ENCODE measurements at places on chromosomes 5 and 9. TPM values are rescaled to one million over a fixed set of nuclear protein-coding genes. Genes with fewer than 3 reads are reported as not detected.

Gene CXCL14
- 16.0 TPM for total RNA-seq

Gene BARX1
- total RNA-seq, result not detected

Gene ESM1
- total RNA-seq, result 1.8 TPM

Gene IFNB1
- total RNA-seq, result not detected

Gene FAM219A
- 6.0 TPM for total RNA-seq

DNA sequence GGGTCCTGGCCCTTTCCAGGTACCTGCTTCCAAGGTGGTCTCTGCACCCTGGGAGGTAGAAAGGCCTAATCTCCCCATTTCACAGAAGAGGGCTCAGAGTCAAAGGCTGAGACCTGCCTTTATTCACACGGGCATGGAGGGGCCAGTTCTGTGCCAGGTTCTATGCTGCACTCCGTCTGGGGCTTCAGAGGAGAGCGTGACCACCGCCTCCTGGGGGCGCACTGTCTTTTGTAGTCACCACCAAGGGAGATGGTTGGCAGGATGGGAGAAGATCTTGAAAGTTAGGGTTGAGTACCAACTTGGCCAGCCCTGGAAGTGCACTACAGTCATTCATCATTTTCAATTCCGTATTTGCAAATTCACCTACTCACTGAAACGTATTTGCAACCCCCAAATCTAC, 23.7 kb upstream of the PRDM12 start:
- no peak for DNase-seq

DNA sequence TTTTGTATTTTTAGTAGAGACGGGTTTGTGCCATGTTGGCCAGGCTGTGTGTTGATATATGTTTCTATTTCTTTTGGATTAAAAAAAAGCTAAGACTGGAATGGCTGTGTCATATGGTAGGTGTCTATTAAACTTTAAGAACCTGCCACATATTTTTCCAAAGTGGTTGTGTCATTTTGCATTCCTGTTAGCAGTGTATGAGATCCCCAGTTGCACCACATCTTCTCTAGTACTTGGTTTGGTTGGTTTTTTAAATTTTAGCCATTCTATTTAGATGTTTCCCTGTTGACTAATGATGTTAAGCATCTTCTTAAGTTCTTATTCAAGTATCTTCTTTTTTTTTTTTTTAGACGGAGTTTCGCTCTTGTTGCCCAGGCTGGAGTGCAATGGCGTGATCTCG, 36.2 kb upstream of the MEGF9 start:
- no peak for DNase-seq

DNA sequence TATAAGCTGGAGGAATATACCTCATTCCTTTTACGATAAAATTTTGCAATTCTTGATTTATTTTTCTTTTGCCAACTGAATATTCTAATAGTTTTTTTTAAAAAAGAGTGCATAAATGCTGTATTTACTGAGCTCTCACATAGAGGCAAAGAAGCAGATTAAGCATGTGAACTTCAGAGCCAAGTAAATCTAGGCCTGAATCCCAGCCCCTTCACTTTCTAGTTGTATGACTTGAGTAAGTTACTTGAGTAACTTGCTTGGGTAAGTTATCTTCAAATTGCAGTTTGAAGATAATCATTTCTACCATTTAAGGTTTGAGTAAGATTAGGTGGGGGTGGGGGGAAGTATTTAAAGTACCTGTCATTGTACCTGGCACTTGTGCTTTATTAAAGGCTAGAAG, 21.8 kb downstream of the LURAP1L start:
- no peak for DNase-seq

DNA sequence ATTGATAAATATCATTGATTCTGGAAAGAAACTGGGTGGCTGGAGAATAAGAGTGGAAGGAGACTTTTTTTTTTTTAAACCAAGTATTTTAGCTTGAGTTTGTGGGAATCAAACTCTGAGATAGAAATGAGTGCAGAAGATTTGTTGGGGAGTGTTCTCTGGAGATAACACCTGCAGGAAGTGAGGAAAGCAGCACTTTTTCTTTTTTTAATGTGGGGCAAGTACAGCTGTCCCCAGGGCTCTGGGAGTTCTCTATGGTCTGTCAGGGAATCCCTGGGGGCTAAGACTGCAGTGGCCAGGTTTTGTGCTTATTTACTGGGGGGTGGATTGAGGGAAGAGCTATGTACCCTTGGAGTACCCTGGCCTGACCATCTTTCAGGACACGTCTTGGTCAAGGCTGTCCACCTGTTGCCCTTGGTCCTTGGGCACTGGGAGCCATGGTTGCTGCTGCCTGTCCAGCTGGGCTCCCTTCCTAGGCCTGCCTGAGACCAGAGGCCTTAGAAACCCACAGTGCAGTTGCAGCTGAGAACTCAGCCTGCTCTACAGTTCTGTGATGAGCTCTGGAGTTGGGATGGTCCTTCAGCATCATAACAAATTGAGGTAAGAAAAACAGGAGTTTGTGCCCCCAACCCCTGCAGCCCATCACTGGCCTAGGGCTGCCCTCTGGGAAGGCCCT, 85.8 kb downstream of the PHAX start:
- DNase-seq, result no peak

GRCh38 chr9:19030899-19031298, 2.1 kb downstream of the SAXO1 start:
- DNase-seq, result no peak

GRCh38 chr5:102511666-102512065, 12.9 kb upstream of the SLCO6A1 start:
- no peak for DNase-seq

- DNase-seq, result no peak
Measured at GRCh38 chr5:90022711-90023053, 386.9 kb downstream of the CETN3 start.

GRCh38 chr9:113738893-113739604, 137.1 kb upstream of the ZNF618 start:
- DNase-seq, result no peak

DNA sequence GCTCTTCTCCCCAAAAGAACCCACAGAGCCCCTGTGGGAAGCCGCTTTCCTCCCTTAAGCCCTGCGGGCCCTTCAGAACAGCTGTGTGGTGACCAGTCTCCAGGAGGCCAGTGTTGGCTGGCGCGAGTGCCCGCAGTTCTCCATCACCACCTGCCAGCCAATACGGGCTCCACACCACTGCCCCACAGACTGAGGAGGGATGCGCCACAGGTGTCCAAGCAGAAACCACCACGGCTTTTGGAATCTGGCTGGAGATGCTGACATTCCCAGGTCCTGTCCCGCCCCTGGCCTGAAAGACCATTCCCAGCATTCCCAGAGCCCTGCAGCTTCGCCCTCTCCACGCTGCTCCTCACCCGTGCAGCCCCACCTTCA, 12.8 kb downstream of the CCNI2 start:
- no peak for DNase-seq

DNA sequence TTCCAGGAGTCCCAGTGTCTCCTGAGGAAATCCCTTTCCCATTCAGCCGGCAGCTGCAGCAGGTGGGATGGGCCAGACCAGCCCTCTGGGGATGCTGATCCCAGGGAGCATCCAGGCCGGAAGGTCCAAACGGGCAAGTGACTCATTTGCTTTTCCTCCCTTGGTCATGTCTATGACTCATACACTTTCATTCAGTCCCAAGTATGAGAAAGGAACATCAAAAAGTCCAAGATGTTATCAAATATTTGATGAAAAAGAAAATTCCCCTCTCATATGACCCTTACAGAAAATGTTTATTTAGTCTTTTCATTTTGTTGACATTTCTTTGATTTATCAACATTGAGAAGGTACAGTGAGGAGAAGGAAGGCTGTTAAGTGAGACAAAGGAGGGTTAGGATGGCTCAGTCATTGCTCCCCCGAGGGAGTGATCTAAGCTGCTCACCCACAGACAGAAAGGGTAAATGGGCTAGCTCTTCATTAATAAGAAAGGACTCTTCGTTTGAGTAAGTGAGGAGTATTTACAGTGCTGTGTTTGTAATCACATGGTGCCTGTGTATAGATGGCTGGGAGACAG, 117.6 kb upstream of the ANKRD55 start:
- DNase-seq, result no peak

Measured in urinary bladder (tissue), 4 donors.